ENCODE measurements at places on chromosomes 2 and 18.
A peak's percentile ranks its signal among the peaks of the same experiment; 100 is the strongest.

DNA sequence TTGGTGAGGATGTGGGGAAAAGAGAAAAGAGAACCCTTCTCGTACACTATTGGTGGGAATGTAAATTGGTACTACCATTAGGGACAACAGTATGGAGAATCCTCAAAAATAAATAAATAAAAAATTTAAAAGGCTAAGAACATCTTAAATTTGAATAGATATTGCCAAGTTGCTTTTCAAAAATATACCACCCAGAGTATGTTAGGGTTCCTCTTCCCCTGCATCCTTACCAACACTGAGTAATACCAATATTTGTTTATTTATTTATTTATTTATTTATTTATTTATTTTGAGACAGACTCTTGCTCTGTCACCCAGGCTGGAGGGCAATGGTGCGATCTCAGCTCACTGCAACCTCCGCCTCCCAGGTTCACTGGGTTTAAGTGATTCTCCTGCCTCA is 5.5 kb upstream of the NRBP1 start:
- no peak for DNase-seq

GRCh38 chr2:72034353-72035095 is 113.1 kb downstream of the CYP26B1 start:
- no peak for DNase-seq

GRCh38 chr18:8735274-8735673 is 29.9 kb downstream of the MTCL1 start:
- DNase-seq: no peak

- no peak for DNase-seq
Measured at GRCh38 chr2:90221300-90221651, 1529.8 kb downstream of the RPIA start.

- peak; percentile 86 for DNase-seq
Measured at GRCh38 chr2:230987137-230988020, 8.5 kb upstream of the SPATA3 start.

- no peak for DNase-seq
Measured at GRCh38 chr2:46306330-46306751, 9.1 kb downstream of the EPAS1 start.

DNA sequence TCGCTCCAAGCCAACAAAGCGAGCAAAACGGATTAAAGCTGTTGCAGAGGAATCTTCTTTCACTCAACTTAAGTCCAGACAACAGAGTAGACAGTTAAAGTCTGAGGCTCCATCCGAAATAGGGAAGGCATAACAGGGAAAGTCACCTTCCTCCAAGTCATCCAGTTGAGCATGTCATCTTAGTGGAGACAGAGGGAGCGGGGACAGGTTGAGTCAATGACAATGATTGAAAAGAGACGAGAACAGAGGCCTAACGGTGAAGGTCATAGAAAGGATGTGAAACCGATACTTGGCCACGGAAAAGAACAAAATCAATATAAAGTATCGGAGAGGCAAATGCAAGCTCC is 455 bp downstream of the C18orf32 start:
- DNase-seq: no peak

- no peak for DNase-seq
Measured at GRCh38 chr2:120685066-120685973, 50.3 kb upstream of the GLI2 start.

DNA sequence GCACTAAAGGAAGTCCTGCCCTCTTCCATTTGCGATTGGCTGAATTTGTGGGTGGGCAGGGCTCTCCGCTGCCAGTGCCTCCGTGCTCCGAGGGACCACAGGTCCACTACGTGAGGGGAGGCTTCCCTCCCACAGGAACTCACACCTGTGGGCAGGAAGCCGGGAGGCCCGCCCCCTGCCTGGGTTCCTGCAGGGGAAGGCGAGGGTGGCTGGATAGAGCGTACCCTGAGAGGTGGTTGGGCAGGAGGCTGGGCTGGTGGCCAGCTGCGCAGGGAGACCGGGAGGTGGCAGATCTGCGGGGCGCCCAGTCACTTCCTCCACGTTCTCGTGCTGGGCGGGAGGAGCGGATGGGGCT is 47.0 kb upstream of the PTH2R start:
- DNase-seq: no peak

- no peak for DNase-seq
Measured at GRCh38 chr2:54871457-54872107, 148.1 kb downstream of the EML6 start.

- no peak for DNase-seq
Measured at GRCh38 chr18:36354989-36355388, 57.5 kb downstream of the FHOD3 start.

DNA sequence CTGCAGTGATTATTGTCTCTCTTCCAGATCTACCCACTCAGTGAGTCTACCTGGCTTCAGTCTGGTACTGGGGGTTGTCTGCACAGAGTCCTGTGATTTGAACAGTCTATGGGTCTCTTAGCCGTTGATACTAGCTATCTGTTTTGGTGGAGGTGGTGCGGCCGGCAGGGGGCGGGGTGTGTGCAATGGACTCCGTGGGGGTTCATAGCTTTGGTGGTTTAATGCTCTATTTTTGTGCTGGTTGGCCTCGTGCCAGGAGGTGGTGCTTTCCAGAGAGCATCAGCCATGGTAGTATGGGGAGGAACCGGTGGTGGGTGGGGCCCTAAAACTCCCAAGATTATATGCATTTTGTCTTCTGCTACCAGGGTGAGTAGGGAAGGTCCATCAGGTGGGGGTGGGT is 1120.1 kb upstream of the FAM98A start:
- no peak for DNase-seq

- DNase-seq: no peak
Measured at GRCh38 chr2:8606226-8606625, 75.6 kb upstream of the ID2 start.

DNA sequence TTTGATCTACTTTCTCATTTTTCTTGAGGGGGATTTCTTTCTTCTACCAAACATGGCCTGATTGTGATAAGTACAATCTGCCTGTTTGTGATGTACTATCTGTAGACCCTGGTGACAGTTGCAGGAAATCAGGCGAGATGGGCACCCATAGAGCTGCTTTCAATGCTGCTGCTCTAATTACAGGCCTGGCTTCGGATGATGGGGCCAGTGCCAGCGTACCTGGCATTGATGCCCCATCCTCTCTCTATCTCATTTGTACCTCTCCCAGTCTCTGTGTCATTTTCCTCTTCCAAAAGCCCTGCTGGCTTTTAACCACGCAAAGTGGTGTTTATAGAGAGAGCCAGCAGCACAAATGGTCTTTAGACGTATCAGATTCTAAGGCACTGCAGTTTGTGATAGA is 69.9 kb downstream of the KCTD18 start:
- no peak for DNase-seq

- DNase-seq: no peak
Measured at GRCh38 chr2:190190507-190191162, 128.1 kb upstream of the MSTN start.

GRCh38 chr2:45533771-45534170 is 77.3 kb downstream of the SRBD1 start:
- no peak for DNase-seq

DNA sequence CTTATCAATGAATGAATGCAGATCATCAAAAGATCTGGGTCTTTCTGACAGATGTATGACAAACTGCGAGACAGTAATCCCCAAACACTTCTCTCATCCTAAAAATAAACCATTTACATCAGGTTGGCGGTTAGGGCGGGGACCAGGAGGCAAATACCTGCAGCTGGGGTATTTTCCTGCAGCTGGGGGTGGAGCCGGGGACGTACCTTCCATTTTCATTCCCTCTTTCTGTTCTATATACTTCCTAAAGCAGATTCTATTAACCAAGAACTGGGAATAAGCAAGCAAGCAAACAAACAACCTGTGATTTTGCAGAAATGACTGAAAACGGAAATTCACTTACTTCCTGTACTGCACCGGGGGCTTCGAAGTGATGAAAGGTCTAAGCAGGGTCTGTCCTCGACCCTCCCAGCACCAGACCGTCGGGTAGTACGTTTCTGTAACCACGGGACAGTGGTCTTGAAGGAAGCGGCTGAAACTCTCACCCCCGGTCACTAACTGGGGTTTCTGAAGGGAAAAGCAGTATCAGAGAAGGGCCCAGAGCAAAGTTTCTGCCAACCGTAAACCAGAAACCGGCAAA is 1.2 kb downstream of the ABHD3 start:
- no peak for DNase-seq

GRCh38 chr2:25313711-25314513 is 27.8 kb downstream of the DNMT3A start:
- DNase-seq: no peak

- no peak for DNase-seq
Measured at GRCh38 chr2:30355306-30355705, 91.7 kb upstream of the LCLAT1 start.

- no peak for DNase-seq
Measured at GRCh38 chr2:142714600-142714999, 162.9 kb upstream of the KYNU start.

- DNase-seq: no peak
Measured at GRCh38 chr2:201973305-201973928, 60.2 kb upstream of the FZD7 start.

GRCh38 chr2:24261441-24261840 is 86.6 kb downstream of the FAM228A start:
- DNase-seq: no peak

DNA sequence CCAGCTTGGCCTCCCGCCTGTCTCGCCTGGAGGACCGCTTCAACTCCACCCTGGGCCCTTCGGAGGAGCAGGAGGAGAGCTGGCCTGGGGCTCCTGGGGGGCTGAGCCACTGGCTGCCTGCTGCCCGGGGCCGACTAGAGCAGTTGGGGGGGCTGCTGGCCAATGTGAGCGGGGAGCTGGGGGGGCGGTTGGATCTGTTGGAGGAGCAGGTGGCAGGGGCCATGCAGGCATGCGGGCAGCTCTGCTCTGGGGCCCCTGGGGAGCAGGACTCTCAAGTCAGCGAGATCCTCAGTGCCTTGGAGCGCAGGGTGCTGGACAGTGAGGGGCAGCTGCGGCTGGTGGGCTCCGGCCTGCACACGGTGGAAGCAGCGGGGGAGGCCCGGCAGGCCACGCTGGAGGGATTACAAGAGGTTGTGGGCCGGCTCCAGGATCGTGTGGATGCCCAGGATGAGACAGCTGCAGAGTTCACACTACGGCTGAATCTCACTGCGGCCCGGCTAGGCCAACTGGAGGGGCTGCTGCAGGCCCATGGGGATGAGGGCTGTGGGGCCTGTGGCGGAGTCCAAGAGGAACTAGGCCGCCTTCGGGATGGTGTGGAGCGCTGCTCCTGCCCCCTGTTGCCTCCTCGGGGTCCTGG is 3.7 kb upstream of the KHK start:
- peak; percentile 54 for DNase-seq

GRCh38 chr2:129642526-129643043 is 336.9 kb upstream of the RAB6C start:
- no peak for DNase-seq

DNA sequence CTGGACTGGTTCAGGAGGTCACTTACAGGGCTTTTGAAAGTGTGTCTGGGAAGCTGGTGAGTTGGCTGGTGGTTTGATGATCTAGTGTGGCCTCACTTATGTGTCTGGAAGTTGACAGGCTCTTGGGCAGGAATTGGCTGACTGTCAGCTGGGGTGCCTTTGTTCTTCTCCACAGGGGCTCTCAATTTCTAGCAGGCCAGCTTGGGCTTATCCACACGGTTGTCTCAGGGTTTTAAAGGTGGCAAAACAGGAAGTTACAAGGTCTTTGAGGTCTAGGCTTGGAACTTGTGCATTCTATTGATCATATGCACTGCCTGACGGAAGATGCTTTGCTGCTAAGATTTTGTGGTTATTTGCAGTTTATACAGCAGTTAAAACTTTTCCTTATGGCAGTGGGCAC is 52.0 kb upstream of the CELF4 start:
- DNase-seq: no peak

GRCh38 chr2:61177727-61178549 is 15.9 kb downstream of the C2orf74 start:
- peak; percentile 67 for DNase-seq

DNA sequence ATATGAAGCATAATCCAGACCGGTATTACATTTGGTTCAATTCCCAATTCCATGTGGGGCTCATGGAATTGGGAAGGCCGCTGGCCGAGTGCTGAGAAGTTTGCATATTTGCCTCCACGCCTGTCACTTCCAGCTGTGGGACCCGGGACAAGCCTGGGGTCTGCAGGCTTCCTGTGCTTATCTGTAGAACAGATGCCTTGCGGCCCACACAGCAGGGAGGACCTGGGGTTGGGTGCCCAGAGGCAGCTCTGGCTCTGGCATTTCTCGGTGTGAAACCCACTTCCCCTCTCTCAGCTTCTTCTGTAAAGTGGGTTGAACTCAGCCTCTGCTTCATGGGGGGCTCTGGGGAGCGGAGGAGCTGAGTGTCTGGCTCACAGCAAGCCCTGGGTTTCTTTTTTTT is 97.9 kb downstream of the SH3BP4 start:
- no peak for DNase-seq

GRCh38 chr2:6493669-6494068 is 372.0 kb downstream of the CMPK2 start:
- no peak for DNase-seq

DNA sequence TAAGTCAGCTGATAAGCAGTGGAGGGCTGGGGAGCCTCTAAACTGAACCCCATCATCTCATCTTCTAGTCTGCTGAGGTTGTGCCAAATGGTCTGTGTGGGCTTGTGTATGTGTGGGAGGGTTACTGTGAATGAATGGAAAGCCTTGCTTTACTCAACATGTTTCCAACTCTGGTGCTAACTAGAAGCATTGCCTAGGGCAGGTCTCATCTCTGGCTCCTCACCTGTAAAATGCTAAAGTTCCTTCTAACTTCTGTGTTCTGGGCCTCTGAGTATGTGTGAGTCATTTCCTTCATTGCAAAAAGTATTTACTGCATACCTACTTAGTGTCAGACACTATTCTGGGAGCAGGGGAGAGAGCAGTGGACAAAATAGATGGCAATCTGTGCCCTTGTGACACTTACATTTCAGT is 1.3 kb downstream of the LIPG start:
- no peak for DNase-seq

- peak; percentile 92 for DNase-seq
Measured at GRCh38 chr2:1707771-1708418, 36.4 kb downstream of the PXDN start.

GRCh38 chr2:23412556-23413155 is 27.7 kb downstream of the KLHL29 start:
- DNase-seq: no peak

DNA sequence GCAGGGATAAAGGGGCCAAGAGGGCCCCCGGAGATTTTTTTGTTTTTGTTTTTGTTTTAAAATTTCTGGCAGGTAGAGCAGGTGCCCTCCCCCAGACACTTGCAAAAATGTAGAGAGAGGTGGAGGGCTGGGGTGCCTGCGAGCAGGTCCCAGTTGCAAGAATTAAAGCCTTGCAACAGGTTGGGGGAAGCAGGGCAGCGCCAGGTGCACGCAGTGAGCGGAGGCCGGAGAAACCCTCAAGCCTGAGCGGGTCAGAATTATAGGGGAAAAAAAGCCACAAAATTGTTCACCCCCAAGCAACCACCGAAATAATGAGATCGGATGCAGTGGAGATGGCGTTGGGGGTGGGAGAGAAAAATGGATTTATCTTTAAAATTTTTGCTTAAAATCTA is 527 bp downstream of the IGFBP5 start:
- no peak for DNase-seq

Measured in right hindlimb (tissue), 1 donor.